Bronchial epithelial cell (primary cell): ENCODE measurements at places on chromosomes 4 and X. TPM values are rescaled to one million over a fixed set of nuclear protein-coding genes. Genes with fewer than 3 reads are reported as not detected.
A peak's percentile ranks its signal among the peaks of the same experiment; 100 is the strongest.

Gene TRPC3
- total RNA-seq: 0.26 TPM in 1 of 2 replicates, not detected in the other

Gene SFRP2
- not detected in 2 replicates for total RNA-seq

GRCh38 chr4:25956260-25956659 is 42.2 kb downstream of the SMIM20 start:
- DNase-seq: no peak

GRCh38 chrX:95059909-95060308 is 1385.9 kb downstream of the FAM133A start:
- no peak for DNase-seq

DNA sequence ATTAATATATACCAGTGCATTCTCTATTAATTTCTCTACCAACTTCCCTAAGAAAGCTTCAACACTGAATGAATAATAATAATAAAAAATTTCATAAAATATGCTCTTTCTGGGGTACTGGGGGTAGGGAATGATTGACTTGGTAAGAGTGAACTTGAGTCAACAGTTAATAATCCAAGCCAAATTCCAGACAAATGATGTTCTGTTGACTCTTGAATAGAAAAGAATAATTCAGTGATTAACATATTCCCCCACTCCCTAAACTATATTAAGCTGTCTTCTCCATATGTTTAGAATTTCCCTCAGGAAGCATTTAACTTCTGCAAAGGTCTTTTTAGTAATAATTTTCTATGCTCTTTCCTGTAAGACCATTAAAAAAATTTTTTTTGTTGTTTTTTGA is 12.3 kb downstream of the PGRMC2 start:
- DNase-seq: peak; percentile 53

DNA sequence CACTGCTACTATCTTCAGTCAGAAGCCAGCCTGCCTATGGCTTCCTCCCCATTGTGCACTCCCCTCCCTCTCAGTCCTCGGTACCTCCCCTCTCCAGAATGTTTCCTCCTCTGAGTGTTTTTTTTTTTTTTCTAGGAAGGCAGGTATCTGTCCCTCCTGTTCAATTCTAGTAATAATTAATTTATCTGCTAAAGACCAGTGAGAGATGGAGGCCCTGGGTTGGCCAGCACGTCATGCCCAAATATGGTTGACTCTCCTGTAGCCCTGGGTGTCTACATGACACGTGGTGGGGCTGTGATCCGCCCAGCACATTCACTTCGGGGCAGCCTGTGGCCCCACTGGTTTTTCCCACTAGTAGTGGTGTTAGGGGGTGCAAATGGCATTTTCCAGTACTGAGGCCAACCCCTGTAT is 1.8 kb downstream of the FLNA start:
- DNase-seq: peak; percentile 44

- peak; percentile 99 for DNase-seq
These were observed 21.2 kb upstream of the SLC25A31 start for GRCh38 chr4:127708985-127709384.
